Large intestine (tissue), 12 donors: ENCODE measurements at places on chromosomes 2 and 18.

DNA sequence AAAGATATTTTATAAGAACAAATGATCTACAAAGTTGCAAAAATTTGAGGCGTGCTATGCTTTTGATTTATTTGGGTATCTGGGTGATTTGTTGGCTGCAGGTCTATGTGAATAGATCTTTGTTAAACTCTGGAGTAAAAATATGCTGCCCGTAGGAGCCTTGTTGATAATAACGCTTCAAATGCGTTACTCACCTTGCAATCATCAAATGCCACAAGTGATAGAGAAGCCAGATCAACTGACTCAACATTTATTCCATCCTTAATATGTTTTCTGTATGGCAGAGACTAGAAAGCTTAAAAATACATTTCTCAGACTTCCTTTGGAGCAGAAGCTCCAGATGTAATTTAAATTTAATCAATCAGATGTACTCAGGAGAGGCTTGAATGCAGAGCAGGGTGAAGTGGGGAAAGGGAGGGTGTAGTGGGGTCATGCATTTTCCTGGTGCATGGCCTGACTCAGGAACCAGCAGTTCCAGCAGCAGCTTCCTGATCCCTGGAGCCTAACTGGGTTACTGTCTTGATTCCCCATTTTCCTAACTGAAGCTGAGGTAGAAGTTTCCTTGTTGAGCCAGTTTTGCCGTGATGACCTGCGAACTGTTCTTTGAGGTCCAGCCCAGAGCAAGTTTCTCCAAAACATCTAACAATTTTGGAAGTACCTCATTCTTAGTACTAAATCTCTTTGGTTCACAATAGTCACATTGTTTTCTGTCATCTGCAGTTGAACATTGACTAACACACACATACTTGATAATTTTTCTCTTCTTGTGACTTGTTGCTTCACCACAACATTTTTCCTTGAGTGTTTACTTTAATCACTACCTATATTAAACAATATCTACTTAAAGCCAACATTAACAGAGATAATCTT is 284.7 kb upstream of the CWC22 start:
- no peak for DNase-seq
- H3K27ac ChIP-seq = no peak overlapping the region
- H3K4me3 ChIP-seq = no peak overlapping the region
- H3K4me1 ChIP-seq = no peaks in the 10 kb centered on the region
- H3K36me3 ChIP-seq = no peaks in the 10 kb centered on the region

- no peaks in the 10 kb centered on the region for H3K36me3 ChIP-seq
- no peak overlapping the region for H3K4me3 ChIP-seq
- H3K27ac ChIP-seq = peak overlapping the region; percentile 67
- DNase-seq = peak; percentile 71
- peaks cover 34% of the 10 kb centered on the region for H3K4me1 ChIP-seq
Observed at GRCh38 chr2:114550895-114551793, 108.7 kb downstream of the DPP10 start.

DNA sequence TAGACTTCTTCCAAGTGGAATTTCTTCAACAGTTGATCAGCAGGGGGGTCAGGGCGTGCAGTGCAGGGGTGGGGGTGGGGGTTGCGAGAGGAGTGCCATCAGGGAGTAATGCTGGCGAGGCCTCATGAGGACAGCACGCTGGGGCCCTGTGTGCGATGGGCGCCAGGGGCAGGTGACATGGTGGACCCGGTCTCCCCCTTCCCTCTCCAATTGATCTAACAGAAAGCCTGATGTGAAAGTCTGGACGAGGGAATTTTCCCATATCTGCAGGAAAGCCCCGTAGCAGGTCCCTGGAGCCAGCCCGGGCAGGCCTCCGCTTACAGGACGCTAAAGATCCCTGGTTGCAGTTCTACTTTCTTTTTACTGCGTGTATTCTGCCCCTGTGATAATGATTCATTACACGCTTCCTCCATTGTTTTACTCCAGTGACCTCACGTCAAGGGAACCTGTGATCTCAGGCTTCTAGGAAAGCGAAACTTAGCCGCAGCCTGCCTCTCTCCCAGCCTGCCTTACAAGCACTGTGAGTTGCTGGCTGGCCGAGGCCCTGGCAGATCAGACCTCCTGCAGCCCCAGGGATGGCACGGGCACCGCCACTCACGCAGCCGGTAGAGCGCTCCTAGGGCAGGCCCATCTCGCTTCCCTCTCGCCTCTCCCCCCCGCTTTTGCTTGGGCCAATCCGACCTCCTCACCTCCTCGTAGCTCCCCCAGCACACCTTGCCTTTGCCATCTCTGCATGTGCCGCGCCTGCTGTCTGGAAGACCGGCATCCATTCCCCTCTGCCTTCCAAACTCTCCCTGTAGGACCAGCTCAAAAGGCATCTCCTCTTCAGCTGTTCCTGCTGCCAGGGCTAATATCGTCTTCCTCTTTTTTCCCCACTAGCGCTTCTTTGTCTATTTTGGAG is 19.2 kb downstream of the NEURL3 start:
- DNase-seq = peak; percentile 95
- H3K27ac ChIP-seq = peak overlapping the region; percentile 63
- peaks cover 8% of the 10 kb centered on the region for H3K4me1 ChIP-seq
- H3K36me3 ChIP-seq = no peaks in the 10 kb centered on the region
- peak overlapping the region; percentile 22 for H3K4me3 ChIP-seq

DNA sequence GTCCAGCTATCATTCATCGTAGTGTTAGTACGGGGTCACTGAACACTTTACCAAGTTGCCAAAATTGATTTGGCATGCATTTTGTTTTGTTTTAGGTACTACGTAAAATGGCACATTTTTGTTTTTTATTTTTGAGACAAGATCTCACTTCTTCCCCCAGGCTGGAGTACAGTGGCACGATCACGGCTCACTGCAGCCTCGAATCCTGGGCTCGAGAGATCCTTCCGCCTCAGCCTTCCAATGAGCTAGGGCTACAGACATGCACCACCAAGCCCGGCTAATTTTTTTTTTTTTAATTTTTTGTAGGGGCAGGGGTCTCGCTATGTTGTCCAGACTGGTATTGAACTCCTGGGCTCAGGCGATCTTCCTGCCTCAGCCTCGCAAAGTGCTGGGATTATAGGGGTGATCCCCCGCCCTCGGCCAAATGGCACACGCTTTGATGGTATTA is 786 bp downstream of the TAF1B start:
- peak overlapping the region; percentile 85 for H3K27ac ChIP-seq
- H3K4me1 ChIP-seq = peaks cover 3% of the 10 kb centered on the region
- no peaks in the 10 kb centered on the region for H3K27me3 ChIP-seq

DNA sequence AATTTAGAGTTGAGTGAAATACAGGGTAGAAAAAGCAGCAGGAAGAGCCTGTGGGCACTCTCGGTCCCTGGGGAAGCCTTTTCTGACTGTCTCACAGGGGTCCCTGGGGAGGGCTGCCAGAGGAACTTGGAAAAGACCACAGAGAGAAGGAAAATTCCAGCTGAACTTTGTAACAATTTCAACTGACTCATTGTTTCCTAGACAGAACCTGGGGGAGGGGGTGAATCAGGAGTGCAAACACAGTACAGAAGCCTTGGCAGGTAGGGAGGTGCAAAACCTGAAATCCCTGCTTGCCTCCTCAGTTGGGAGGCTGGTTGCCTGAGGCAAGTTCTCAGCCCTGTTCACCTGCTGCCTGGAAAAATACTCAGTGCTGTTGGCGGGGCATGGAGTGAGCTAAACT is 106.8 kb downstream of the GRB14 start:
- DNase-seq = no peak
- H3K4me1 ChIP-seq = no peaks in the 10 kb centered on the region
- H3K4me3 ChIP-seq = no peak overlapping the region

- no peak overlapping the region for H3K4me3 ChIP-seq
- no peak overlapping the region for H3K27ac ChIP-seq
- no peaks in the 10 kb centered on the region for H3K36me3 ChIP-seq
- H3K27me3 ChIP-seq = no peaks in the 10 kb centered on the region
- no peak for DNase-seq
- no peaks in the 10 kb centered on the region for H3K4me1 ChIP-seq
Observed at GRCh38 chr18:48534364-48534763, 4.5 kb upstream of the CTIF start.

GRCh38 chr18:33914399-33914798 is 310.3 kb downstream of the NOL4 start:
- no peaks in the 10 kb centered on the region for H3K36me3 ChIP-seq
- no peak overlapping the region for H3K4me3 ChIP-seq
- DNase-seq = no peak
- no peak overlapping the region for H3K27ac ChIP-seq
- H3K27me3 ChIP-seq = no peaks in the 10 kb centered on the region

DNA sequence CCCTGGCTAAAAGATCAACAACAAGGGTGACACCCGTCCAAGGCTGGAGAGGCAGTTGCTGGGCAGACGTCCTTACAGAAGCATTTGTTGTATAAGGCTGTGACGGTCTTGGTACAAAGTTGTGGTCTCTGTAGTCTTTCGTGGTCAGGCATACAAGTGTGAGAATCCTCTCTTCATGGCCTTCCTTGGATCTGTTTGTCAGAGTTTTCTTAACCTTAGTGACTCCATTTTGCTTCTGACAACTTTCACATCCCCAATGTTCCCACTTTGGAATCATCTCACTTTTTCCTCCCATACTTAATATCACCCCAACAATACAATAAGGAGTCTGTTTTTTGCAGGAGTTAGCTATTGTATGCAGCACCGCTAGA is 72.7 kb upstream of the ZCCHC2 start:
- no peak overlapping the region for H3K27ac ChIP-seq
- H3K27me3 ChIP-seq = no peaks in the 10 kb centered on the region
- peaks cover 15% of the 10 kb centered on the region for H3K4me1 ChIP-seq
- H3K4me3 ChIP-seq = no peak overlapping the region
- no peak for DNase-seq
- H3K36me3 ChIP-seq = no peaks in the 10 kb centered on the region

- no peak overlapping the region for H3K27ac ChIP-seq
- DNase-seq = no peak
- H3K4me3 ChIP-seq = no peak overlapping the region
- no peaks in the 10 kb centered on the region for H3K27me3 ChIP-seq
- no peaks in the 10 kb centered on the region for H3K4me1 ChIP-seq
Observed at GRCh38 chr2:224724331-224724730, 8.2 kb upstream of the CCDC195 start.

GRCh38 chr2:240247868-240248720 is 107.6 kb upstream of the OTOS start:
- no peak overlapping the region for H3K4me3 ChIP-seq
- no peak for DNase-seq
- H3K36me3 ChIP-seq = no peaks in the 10 kb centered on the region
- peaks cover 20% of the 10 kb centered on the region for H3K4me1 ChIP-seq
- H3K27ac ChIP-seq = no peak overlapping the region

GRCh38 chr2:53114582-53114981 is 653.0 kb upstream of the CHAC2 start:
- no peak for DNase-seq
- H3K4me3 ChIP-seq = no peak overlapping the region
- no peak overlapping the region for H3K27ac ChIP-seq
- no peaks in the 10 kb centered on the region for H3K4me1 ChIP-seq

- DNase-seq = peak; percentile 1
- H3K4me3 ChIP-seq = no peak overlapping the region
- H3K36me3 ChIP-seq = no peaks in the 10 kb centered on the region
- H3K4me1 ChIP-seq = no peaks in the 10 kb centered on the region
- no peak overlapping the region for H3K27ac ChIP-seq
Observed at GRCh38 chr2:107418708-107419107, 408.0 kb upstream of the RGPD4 start.

DNA sequence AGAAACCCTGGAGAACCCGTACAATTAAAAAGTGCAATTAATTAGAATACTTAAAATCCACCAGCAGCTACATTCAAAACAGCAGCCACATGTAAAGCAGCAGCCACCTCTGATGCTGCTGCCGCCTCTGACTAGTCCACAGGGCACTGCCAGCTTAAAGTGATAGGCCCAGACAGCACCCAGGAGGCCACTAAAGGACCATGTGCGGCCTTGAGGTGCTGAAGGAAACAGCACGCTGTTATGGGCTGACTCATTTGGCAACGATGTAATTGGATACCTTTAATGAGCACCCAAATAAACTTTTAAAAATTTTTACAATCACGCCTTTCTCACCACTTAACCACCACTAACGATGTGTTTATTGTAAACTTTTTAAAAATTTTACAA is 209.3 kb upstream of the NCKAP5 start:
- H3K4me1 ChIP-seq = no peaks in the 10 kb centered on the region
- H3K27ac ChIP-seq = no peak overlapping the region
- DNase-seq = no peak
- H3K36me3 ChIP-seq = no peaks in the 10 kb centered on the region
- no peak overlapping the region for H3K4me3 ChIP-seq

GRCh38 chr2:28358668-28359201 is 33.9 kb upstream of the FOSL2 start:
- no peak overlapping the region for H3K4me3 ChIP-seq
- peaks cover 30% of the 10 kb centered on the region for H3K4me1 ChIP-seq
- no peak for DNase-seq
- H3K27ac ChIP-seq = peak overlapping the region; percentile 16
- H3K27me3 ChIP-seq = no peaks in the 10 kb centered on the region

GRCh38 chr18:28922936-28923335 is 746.0 kb upstream of the CDH2 start:
- H3K36me3 ChIP-seq = no peaks in the 10 kb centered on the region
- no peak overlapping the region for H3K4me3 ChIP-seq
- H3K27ac ChIP-seq = no peak overlapping the region

- H3K36me3 ChIP-seq = no peaks in the 10 kb centered on the region
- H3K27me3 ChIP-seq = peaks cover 59% of the 10 kb centered on the region
- H3K4me3 ChIP-seq = no peak overlapping the region
- H3K27ac ChIP-seq = no peak overlapping the region
- no peak for DNase-seq
Observed at GRCh38 chr2:118473846-118474540, 373.5 kb downstream of the EN1 start.

DNA sequence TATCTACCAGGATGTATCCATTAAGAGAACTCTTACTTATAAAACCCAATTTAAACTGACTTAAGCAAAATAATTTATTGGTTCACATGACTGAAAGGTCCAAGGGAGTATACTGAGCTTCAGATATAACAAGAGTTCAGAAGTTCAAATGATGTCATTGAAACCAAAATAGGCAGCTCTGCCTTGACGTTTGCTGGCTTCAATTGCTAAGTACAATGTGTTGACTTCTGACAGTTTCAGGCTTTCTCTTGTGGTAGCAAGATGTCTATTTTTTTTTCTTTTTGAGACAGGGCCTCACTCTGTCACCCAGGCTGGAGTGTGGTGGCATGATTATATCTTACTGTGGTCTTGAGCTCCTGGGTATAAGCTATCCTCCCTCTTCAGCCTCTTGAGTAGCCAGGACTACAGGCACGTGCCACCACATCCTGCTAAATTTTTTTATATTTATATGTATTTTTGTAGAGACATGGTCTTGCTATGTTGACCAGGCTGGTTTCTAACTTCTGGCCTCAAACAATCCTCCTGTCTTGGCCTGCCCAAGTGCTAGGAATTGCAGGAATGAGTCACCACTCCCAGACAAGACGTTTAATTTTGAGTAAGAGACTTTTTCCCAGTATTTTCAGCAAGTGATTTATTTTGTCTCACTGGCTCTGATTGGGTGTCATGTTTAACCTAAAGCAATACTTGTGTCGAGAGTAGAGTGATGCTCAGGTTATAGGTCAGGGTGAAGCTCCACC is 184.8 kb downstream of the NR4A2 start:
- H3K27me3 ChIP-seq = no peaks in the 10 kb centered on the region
- H3K36me3 ChIP-seq = no peaks in the 10 kb centered on the region
- no peaks in the 10 kb centered on the region for H3K4me1 ChIP-seq
- no peak for DNase-seq
- no peak overlapping the region for H3K4me3 ChIP-seq
